ENCODE measurements at places on chromosomes 12 and 14.
A peak's percentile ranks its signal among the peaks of the same experiment; 100 is the strongest.

DNA sequence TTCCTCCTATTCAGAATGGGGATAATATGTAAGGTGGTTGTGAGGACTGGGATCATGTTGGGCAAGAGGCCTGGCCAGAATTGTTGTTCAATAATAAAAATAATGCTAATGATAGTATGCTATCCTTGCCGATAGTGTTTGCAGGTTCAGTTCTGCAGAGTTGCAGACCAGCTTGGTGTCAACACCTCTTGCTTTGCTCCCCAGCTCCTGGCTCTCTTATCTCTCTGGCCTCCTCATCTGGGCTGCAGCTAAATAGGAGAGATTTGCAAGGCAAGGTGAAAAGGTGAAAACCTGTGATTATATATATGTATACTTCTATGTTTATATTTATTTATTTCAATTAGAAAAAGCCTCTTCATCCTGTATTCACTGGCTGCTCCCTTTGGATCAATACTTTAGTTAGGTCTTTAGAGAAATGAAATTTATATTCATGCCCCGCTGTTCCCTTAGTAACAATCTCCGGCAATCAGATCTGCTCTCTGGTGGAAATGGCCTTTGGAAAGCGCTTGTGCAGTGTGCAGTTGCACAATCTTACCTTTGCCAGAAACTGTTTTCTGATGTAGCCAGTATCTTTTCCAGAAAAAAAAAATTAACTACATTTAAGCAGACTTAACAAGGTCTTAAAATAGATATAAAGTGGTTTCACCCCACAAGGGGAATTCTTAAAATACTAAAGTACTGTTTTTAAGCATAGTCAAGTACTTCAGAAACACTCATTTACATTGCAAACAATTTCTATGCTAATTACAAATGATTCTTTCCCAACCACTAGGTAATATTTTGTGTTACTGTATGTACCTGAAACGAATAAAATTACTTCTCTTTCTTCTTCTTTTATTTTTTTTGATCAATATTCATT lies 19.1 kb upstream of the ACVR1B start:
- no peak for DNase-seq

DNA sequence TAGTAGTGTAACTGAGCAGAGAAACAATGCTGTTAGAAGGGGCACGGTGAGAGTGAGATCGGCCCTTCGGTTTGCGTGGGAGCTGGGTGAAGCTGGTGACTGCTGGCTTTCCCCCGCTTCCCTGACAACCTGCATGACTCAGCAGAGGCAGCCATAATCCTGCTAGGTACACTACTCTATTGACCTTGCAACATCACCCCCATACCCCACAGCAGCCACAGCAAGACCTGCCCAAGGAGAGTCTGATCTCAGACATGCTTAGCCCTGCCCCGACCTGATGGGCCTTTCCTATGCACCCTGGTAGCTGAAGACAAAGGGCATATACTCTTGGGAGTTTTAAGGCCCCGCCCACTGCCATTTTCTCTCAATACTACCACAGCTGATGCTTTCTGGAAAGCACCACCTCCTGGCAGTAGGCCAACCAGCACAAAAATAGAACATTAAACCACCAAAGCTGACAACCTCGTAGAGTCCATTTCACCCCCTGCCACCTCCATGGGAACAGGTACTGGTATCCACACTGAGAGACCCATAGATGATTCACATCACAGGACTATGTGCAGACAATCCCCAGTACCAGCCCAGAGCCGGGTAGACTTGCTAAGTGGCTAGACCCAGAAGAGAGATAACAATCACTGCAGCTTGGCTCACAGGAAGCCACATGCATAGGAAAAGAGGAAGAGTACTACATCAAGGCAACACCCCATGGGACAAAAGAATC lies 75.9 kb upstream of the RGS6 start:
- no peak for DNase-seq

- DNase-seq: peak; percentile 1
Observed at GRCh38 chr14:88380405-88380804, 5.1 kb upstream of the SPATA7 start.

DNA sequence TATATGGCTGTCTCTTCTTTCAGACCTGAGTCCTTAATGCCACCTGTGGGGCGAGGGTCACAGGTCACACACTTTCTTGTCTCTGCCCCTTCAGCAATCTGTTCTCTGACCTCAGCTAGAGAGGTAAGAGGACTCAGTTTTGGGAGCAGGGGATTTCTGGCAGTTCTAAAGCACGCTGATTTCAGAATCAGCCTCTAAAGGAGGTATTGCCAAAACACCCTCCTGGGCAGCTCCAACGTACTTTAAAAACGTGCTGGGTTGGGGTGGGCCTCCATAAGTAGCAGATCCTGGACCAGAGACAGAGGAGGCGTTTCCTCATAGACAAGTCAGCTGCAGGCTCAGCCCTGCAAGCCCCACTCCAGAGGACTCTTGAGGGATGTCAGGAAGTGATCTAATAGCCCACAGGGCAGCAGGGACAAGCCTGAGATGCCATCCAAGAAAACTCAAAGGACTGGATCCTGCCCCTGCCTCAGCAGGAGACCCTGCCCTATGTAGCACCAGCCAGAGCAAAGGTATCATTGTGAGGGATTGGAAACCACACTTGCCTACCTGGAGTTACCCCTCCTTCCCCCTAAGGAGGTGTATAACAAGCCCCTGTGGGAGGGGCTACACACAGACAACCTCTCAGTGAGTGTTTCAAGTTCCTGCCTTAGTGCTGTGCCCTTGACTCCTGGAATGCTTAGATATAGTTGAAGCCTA lies 8.5 kb downstream of the CTDSP2 start:
- DNase-seq: peak; percentile 44

GRCh38 chr12:71556875-71557274 lies 106.8 kb downstream of the ZFC3H1 start:
- no peak for DNase-seq

DNA sequence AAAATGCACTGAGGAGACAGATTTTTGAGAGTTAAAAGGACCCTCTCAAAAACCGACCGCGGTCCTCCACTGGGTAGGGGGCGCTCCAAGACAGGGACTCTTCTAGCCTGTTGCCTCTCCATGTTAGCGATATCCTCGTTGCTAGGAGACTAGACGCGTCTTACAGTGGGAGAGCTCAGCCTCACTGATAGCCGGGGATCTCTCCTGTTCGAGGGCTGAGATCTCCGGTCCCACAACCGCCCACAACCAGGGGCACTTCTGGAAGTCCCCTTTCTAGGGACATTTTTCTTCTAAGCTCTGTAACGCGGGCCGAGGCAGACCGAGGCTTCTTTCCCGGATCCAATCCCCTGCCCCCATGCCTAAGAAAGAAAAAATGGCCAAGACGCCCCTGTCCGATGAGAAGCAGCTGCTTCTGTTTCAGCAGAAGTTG lies 21.3 kb downstream of the FKBP11 start:
- peak; percentile 79 for DNase-seq
